ENCODE measurements at places on chromosomes 11 and 22.
A peak's percentile ranks its signal among the peaks of the same experiment; 100 is the strongest.

- no peak for DNase-seq
These were observed 14.5 kb downstream of the SCGB1A1 start for GRCh38 chr11:62433141-62433903.

- DNase-seq = peak; percentile 8
These were observed 75.2 kb upstream of the TP53I11 start for GRCh38 chr11:45025716-45026492.

GRCh38 chr11:71210861-71211260 lies 41.5 kb downstream of the SHANK2 start:
- no peak for DNase-seq

DNA sequence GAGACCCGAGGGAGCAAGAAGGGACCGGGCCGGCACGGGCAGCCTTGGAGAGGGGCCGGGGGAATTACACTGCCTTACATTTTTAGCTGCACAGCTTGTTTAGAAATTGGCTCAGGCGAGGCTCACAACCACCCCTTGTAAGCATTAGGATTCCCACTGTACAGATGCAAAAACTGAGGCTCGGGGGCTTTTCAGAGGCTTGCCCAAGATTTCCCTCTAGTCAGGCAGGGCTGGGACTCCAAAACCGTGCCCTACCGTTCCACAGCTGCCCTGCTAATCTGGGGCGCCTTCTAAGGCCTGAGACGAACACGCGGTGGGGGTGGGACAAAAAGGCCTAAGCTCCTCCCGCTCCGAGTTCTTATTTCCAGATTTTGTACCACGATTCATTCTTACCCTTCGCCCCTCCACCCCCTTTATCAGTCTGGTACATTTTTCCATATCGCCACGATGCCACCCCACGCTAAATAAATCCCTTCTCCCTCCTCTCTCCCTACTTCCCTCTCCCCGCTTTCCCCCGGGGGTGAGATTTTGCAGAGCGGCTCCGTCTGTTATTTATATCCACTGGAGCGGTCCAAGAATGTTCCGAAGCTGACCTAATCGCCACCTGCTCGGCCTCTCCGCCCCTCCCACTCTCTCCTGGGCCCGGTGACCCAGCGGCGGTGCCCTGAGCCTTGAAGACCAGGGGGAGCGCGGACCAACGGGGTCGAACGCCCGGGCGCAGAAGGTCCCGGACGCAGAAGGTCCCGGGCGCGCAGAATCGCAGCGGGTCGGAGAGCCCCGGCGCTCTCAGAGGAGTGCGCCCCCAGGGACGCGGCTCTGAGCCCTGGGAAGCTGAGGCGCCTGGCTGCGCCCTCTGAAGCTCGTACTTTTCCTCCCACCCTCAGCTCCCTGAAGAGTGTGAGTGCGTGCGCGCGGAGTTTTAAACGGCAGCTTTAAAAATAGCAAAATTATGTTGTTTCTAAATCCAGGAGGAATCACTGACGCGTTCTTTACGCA lies 764 bp upstream of the PACSIN3 start:
- DNase-seq = peak; percentile 74

DNA sequence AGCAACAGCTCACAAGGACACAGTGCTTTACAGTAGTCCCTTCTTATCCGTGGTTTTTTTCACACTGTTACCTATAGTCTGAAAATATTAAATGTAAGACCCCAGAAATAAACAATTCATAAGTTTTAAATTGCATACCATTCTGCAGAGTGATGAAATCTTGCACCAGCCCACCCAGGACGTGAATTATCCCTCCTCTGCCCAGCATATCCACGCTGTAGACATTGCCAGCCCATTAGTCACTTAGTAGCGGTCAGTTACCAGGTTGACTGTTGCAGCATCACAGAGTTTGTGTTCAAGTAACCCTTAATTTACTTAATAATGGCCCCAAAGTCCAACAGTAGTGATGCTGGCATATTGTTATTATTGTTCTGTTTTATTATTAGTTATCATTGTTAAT lies 3.6 kb downstream of the CLTCL1 start:
- DNase-seq = no peak

GRCh38 chr11:69721106-69721505 lies 17.3 kb upstream of the FGF19 start:
- no peak for DNase-seq

DNA sequence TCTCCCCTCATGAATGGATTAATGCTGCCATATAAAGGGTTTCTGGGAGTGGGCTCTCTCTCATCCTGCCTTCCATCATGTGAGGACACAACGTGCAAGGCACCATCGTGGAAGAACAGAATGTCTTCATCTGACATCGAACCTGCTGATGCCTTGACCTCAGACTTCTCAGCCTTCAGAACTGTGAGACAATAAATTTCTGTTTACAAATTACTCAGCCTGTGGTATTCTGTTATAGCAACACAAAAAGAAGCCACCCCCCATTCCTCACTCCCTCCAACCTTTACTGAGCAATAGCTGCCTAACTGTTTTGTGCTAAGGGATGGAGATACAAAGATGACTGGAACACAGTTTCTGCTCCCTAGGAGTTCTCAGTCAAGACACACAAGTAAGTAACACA lies 106.1 kb upstream of the PLET1 start:
- no peak for DNase-seq

GRCh38 chr11:123057661-123058305 lies 4.2 kb downstream of the HSPA8 start:
- no peak for DNase-seq

- DNase-seq = no peak
These were observed 33.5 kb upstream of the TXNRD2 start for GRCh38 chr22:19974935-19975706.

DNA sequence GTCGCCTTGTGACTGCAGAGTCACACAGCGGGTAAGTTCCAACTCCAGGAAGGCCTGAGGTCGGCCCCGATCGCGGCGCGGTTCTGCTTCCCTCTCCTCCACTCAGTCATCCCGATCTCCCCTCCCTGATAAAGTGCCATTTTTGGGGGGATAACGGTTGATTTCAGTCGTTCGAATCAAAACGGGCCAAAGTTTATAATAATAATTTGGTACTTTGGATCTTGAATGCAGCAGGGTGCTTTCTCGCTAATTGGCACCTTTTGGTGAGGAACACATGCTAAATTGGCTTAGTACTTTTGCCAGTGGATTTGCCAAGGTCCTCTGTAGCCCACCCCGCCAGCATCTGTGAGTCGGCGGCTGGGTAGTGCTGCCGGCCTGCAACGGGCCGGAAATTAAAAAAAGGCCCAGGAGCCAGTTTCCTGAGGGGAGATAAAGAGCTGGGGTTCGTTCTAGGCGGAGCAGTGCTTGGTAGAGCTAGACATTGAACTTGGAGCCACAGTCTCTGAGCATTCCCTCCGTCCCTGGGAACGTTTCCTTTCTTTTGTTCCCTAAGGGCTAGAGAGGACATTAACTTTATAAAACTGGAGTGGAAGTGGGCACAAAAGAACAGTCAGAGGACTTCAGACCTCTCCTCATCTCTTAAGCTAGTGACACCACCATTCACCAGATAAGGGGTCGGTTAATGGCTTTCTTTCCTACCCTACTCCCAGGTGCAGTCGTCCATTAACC lies 997 bp downstream of the UBE2L3 start:
- peak; percentile 35 for DNase-seq

DNA sequence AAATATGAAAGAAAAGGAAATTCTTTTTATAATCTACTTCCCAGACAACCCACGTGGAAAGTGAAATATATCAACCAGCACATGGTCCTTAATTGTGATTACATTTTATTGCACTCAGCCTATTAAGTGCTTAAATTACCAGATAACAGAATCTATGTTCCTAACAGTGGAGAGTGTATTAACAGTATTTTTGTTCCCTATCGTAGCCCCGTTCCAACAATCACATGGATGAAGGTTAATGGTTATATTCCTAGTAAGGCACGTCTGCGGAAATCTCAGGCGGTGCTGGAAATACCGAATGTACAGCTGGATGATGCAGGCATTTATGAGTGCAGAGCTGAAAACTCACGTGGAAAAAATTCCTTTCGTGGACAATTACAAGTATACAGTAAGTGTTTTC lies 626.1 kb upstream of the ARHGAP42 start:
- DNase-seq = no peak

DNA sequence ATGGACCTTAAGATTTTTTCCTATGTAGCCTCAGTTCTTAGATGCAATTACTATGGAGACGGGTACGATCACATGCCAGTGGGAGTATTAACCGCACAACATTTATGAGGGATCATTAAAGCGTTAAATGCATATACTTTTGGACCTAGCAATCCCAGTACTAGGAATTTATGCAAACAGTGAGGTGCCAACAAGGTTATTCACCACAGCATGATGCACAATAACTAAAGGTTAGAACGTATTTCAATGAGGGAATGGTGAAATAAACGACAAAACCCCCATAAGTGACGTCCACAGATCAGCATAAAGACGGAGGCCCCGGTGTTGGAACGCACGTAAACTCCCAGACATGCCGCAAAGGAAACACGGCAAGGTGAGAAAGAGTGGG lies 539 bp downstream of the SIRT3 start:
- DNase-seq = peak; percentile 81

GRCh38 chr22:28477556-28477955 lies 202.1 kb downstream of the TTC28 start:
- no peak for DNase-seq

GRCh38 chr11:45412051-45412471 lies 125.9 kb upstream of the SYT13 start:
- no peak for DNase-seq

- no peak for DNase-seq
These were observed 12.7 kb upstream of the PANX2 start for GRCh38 chr22:50157709-50158375.

GRCh38 chr11:12215181-12215593 lies 104.8 kb downstream of the MICAL2 start:
- DNase-seq = no peak

DNA sequence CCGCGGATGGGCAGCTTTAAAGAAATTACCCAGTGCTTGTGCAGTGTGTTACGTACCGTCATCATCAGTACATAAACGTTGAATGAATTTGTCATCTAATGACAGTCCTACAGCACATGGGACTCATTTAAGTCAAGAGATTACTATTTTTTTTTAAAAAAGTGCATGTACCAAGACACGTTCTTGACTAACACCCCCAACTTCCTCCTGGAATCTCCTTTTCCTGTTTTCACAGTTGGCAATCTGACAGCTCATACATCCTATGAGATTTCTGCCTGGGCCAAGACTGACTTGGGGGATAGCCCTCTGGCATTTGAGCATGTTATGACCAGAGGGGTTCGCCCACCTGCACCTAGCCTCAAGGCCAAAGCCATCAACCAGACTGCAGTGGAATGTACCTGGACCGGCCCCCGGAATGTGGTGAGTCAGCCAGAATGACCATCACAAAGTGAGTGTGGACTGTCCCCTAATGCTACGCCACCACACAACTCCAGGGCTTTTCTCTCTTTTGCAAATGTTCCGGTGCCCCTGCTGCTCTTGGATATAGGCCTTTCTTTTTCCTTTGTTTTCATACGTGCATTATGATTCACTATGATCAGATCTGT lies 162.0 kb upstream of the SORL1-AS1 start:
- no peak for DNase-seq

GRCh38 chr11:96384156-96384555 lies 5.6 kb downstream of the CCDC82 start:
- DNase-seq = no peak

DNA sequence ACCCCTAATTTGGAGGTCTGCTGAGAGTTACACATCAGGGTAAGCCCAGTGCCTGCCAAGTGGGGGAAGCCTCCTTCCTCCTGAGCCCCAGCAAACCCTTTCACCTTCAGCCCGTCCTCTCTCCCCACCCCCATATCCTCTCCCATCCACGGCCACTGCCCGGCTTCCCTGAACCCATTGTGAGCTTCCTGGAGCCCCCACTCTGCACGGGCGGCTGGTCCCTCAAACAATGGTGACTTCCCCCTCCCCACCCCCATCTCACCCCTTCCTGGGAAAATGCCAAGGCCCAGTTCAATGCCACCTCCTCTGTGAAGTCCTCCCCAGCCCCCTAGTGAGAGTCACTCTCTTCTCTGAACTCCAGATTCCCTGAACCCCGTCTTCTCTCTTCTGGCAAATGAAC lies 17.9 kb downstream of the DNAL4 start:
- DNase-seq = no peak

- no peak for DNase-seq
These were observed 299.7 kb downstream of the ST3GAL4 start for GRCh38 chr11:126654886-126655806.

- no peak for DNase-seq
These were observed 216.2 kb upstream of the ARHGAP20 start for GRCh38 chr11:110928391-110928790.

- DNase-seq = peak; percentile 37
These were observed 15.0 kb downstream of the DENND5A start for GRCh38 chr11:9250139-9250582.

DNA sequence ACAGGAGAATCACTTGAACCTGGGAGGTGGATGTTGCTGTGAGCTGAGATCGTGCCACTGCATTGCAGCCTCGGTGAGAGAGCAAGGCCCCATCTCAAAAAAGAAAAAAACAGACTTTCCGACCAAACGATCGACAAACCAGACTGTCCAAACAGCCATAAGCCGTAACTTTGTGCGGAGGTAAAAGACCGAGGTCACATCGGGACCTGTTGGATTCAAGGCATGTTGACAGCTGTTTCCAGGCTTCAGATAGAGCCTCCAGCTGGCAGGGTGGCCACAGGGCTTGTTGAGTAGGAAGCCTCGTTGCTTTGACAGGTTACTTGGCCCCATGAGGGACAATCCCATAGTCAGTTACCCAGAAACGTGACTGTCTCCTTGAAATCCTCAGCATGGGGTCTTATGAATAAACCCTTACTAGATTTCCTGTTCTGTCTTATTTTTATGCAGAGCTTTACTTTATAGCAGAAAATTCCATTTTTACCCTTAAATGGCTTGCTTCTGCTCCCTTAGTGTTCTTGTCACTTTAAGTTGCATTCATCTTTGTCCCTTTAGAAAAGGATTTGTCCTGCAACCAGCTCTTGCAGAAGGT lies 22.3 kb downstream of the PPARA start:
- no peak for DNase-seq
